GM23248 (cell line): ENCODE measurements at places on chromosomes 12 and 14. TPM values are rescaled to one million over a fixed set of nuclear protein-coding genes. Genes with fewer than 3 reads are reported as not detected.

Gene NUAK1
- total RNA-seq = 29.6 and 45.7 TPM in 2 replicates

Gene CELA1
- total RNA-seq = not detected in 2 replicates

Gene REP15
- total RNA-seq = 0.51 and 0.54 TPM in 2 replicates

Gene PTPN6
- total RNA-seq = not detected in 2 replicates
